ENCODE measurements at places on chromosomes 6 and 20. TPM values are rescaled to one million over a fixed set of nuclear protein-coding genes. Genes with fewer than 3 reads are reported as not detected.
A peak's percentile ranks its signal among the peaks of the same experiment; 100 is the strongest.

DNA sequence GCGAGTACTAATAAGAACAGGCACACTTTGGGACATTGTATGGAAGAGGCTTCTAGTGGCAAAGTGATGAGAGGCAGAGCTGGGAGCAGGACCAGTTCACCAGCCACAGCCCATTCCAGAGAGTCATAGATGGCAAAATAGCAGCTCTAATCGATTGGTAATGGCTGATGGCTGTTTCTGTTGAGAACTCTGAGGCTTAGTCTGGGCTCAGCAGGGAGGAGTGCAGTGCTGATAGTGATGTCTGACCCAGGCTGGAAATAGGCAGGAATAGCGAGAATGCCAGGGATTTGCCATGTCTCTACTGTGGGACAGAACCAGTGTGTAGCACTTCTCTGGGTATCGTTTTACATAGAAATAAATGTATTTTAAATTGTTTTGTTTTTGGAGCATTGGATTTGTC lies 620.0 kb upstream of the FLRT3 start:
- no peaks in the 10 kb centered on the region for H3K4me1 ChIP-seq
- H3K36me3 ChIP-seq, result no peaks in the 10 kb centered on the region
- no peak overlapping the region for H3K27ac ChIP-seq
- H3K27me3 ChIP-seq, result no peaks in the 10 kb centered on the region

GRCh38 chr6:168129292-168130167 lies 50.5 kb upstream of the FRMD1 start:
- no peaks in the 10 kb centered on the region for H3K4me1 ChIP-seq
- no peaks in the 10 kb centered on the region for H3K36me3 ChIP-seq
- H3K27me3 ChIP-seq, result no peaks in the 10 kb centered on the region
- no peak for DNase-seq

DNA sequence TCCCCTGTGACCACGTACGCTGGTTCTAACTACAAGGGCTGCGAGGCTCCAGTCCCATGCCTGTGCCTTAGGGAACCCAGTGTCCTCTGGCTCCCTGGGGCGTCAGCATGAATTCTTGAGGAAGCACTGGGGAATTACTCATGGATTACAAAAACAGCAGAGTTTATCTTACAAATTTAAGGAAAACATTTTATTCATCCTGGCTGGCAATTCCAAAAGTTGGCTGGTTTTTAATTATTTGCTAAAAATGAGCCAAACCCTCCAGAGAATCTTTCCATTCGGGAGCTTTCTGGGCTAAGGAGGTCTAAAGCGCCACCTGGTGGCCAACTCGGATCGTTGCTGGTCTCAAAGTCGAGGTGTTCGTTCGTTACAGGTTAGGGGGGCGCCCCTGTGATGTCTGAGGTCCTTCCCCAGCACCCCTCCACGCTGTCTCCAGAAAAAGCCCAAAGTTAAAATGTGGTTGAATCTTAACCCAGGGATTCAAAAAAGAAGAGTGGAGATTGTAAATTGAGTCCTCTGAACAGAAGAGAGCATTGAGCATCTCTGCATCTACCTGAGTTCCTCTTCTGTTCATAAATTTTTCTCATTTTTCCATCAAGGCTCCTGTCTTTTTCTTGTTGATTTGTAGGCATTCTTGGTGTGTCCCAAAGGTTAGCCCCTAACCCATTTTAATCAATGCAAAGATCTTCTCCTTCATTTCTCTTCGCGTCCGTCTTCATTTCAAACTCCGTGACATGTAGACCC lies 99.4 kb downstream of the BFSP1 start:
- H3K27ac ChIP-seq, result no peak overlapping the region
- no peaks in the 10 kb centered on the region for H3K36me3 ChIP-seq
- no peak overlapping the region for H3K4me3 ChIP-seq
- H3K27me3 ChIP-seq, result no peaks in the 10 kb centered on the region
- no peaks in the 10 kb centered on the region for H3K4me1 ChIP-seq
- DNase-seq, result peak; percentile 2

DNA sequence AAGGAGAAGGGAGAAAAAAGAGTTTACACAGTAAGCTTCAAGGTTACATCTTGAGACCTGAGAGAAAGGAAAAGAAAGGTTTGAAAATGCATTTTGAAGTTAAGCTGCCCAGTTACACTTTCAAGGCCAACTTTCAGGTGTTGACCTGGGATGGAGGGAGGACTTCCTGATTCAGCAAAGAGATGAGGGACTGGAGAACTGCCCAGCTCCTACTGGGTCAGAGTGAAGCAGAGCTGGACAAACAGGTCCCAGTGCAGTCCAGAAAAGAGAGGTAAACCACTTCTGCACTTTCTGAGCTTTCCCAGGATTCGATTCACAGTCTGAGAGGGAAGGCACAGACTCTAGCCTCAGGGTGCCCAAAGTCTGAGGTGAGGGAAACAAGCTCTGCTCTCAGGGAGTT lies 6.0 kb upstream of the TJAP1 start:
- no peaks in the 10 kb centered on the region for H3K36me3 ChIP-seq
- no peak overlapping the region for H3K27ac ChIP-seq
- H3K4me1 ChIP-seq, result no peaks in the 10 kb centered on the region
- no peak overlapping the region for H3K4me3 ChIP-seq
- no peak for DNase-seq
- H3K27me3 ChIP-seq, result no peaks in the 10 kb centered on the region

GRCh38 chr6:131628726-131629125 lies 684 bp upstream of the MED23 start:
- peaks cover 10% of the 10 kb centered on the region for H3K4me1 ChIP-seq
- H3K27ac ChIP-seq, result no peak overlapping the region
- no peak for DNase-seq
- peaks cover 21% of the 10 kb centered on the region for H3K36me3 ChIP-seq
- no peaks in the 10 kb centered on the region for H3K27me3 ChIP-seq
- peak overlapping the region; percentile 96 for H3K4me3 ChIP-seq

GRCh38 chr20:1803932-1804501 lies 91.2 kb upstream of the SIRPA start:
- DNase-seq, result no peak
- peak overlapping the region; percentile 95 for H3K27ac ChIP-seq
- peak overlapping the region; percentile 78 for H3K4me3 ChIP-seq
- peaks cover 5% of the 10 kb centered on the region for H3K36me3 ChIP-seq
- H3K27me3 ChIP-seq, result no peaks in the 10 kb centered on the region
- H3K4me1 ChIP-seq, result peaks cover 66% of the 10 kb centered on the region

DNA sequence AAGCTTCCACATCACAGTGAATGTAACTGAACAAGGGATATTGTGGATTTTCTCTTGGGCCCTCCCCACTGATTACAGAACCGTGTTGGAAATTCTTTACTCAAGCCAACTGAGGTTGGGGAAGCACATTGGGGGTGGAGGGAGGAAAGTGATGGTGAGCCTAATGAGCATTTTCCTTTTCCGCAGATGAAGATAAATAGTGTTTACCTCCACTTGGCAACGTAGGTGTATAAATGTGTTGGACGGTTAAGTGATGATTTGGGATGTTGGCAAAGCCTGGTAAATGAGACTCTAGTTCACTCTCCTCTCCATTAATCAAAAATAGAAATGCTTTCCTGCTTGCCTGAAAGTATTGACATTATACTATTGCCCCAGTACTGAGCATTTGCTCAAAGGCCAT lies 27.1 kb upstream of the NRN1 start:
- no peaks in the 10 kb centered on the region for H3K4me1 ChIP-seq
- no peak for DNase-seq
- peaks cover 2% of the 10 kb centered on the region for H3K27me3 ChIP-seq
- H3K4me3 ChIP-seq, result no peak overlapping the region
- no peaks in the 10 kb centered on the region for H3K36me3 ChIP-seq

GRCh38 chr6:15549371-15549770 lies 113.5 kb downstream of the DTNBP1 start:
- no peaks in the 10 kb centered on the region for H3K27me3 ChIP-seq
- H3K36me3 ChIP-seq, result no peaks in the 10 kb centered on the region
- DNase-seq, result no peak
- no peak overlapping the region for H3K4me3 ChIP-seq
- peaks cover 8% of the 10 kb centered on the region for H3K4me1 ChIP-seq

GRCh38 chr6:44734886-44735629 lies 347.6 kb downstream of the CDC5L start:
- H3K4me3 ChIP-seq, result no peak overlapping the region
- no peak for DNase-seq
- H3K36me3 ChIP-seq, result no peaks in the 10 kb centered on the region
- H3K27ac ChIP-seq, result no peak overlapping the region
- H3K4me1 ChIP-seq, result no peaks in the 10 kb centered on the region
- no peaks in the 10 kb centered on the region for H3K27me3 ChIP-seq

- no peak for DNase-seq
- H3K4me3 ChIP-seq, result no peak overlapping the region
- H3K27me3 ChIP-seq, result no peaks in the 10 kb centered on the region
- no peak overlapping the region for H3K27ac ChIP-seq
- peaks cover 28% of the 10 kb centered on the region for H3K36me3 ChIP-seq
These were observed 41.8 kb downstream of the SRC start for GRCh38 chr20:37387519-37388269.

DNA sequence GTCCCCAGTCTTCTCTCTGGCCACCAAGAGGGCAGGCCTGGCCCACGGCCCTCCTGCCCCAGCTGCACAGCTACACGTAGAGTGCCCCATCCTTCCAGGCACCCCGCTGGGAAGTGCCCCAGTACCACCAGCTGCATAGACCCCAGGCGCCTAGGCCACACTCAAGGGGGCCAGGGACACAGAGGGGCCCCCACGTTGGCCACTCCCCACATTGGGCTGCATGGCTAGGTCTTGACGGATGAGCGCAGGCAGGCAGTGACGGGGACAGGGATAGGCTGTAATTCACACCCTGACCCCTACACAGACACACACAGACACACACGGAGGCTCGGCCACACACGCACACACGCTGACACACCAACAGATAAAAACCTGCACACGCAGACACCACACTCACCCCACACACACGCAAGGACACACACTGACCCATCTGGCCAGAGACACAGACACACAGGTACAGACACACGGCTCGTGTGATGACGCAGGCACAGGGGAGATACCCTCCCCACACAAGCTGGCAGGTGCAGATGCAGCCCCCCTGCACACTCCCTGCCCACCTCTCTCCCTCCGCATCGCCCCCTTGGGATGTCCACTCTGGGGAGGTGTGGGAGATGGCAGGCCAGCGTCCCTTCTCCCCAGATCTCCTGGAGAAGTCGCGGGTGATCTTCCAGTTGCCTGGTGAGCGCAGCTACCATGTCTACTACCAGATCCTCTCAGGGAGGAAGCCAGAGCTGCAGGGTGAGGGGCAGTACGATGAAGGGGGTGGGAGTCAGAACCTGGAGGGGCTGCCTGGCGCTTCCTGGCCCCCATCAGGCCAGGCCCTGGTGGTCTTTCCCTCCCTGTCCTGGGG lies 30.0 kb downstream of the MYH7B start:
- no peaks in the 10 kb centered on the region for H3K36me3 ChIP-seq
- no peak overlapping the region for H3K4me3 ChIP-seq
- no peaks in the 10 kb centered on the region for H3K4me1 ChIP-seq
- no peaks in the 10 kb centered on the region for H3K27me3 ChIP-seq

GRCh38 chr20:51623255-51623654 lies 80.7 kb upstream of the NFATC2 start:
- no peaks in the 10 kb centered on the region for H3K27me3 ChIP-seq
- no peaks in the 10 kb centered on the region for H3K4me1 ChIP-seq
- DNase-seq, result no peak
- no peak overlapping the region for H3K4me3 ChIP-seq
- H3K27ac ChIP-seq, result no peak overlapping the region

- no peaks in the 10 kb centered on the region for H3K36me3 ChIP-seq
- no peak for DNase-seq
These were observed 22.3 kb downstream of the DNMT3B start for GRCh38 chr20:32784369-32785080.

- no peak overlapping the region for H3K4me3 ChIP-seq
- peak; percentile 29 for DNase-seq
- H3K4me1 ChIP-seq, result no peaks in the 10 kb centered on the region
These were observed 21.1 kb upstream of the TRIM26 start for GRCh38 chr6:30234356-30234755.

- no peak overlapping the region for H3K27ac ChIP-seq
- H3K4me3 ChIP-seq, result no peak overlapping the region
These were observed 36.8 kb downstream of the STK35 start for GRCh38 chr20:2138396-2138795.

DNA sequence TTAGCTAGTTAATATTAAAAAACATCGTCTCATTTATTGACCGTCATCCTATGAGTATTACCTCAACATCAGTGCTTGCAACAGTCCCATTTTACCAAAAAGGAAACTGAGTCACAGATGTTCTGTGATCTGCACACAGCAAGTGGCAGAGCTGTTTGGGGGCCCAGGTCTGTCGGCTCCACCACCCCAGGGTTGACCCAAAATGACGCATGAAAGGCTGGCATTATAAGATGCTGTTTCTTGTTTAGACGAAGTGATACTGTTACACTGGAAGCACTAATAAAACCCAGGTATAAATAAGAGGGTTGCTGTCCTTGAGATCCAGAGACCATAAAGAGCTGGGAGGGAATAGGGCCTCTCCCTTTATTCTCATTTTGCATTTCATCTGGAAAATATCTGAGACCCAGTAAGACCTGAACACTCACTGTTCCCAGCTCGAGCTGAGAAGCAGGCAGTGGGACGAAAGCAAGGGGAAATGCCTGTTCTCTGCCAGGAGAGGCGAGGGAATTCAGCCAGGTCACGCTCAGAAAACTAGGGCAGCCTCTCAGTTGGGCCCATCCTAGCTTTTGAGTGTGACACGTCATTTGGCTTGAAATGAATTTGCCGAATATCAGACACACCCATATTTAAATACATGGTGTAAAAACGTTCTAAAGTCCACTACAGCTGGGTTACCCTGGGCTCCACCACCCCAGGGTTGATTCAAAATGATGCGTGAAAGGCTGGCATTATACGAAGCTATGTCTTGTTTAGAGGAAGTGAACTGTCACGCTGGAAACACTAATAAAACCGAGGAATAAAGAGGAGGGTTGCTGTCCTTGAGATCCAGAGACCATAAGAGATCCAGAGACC lies 1.4 kb upstream of the MICAL1 start:
- H3K27me3 ChIP-seq, result no peaks in the 10 kb centered on the region
- no peak overlapping the region for H3K27ac ChIP-seq
- H3K4me1 ChIP-seq, result peaks cover 57% of the 10 kb centered on the region

DNA sequence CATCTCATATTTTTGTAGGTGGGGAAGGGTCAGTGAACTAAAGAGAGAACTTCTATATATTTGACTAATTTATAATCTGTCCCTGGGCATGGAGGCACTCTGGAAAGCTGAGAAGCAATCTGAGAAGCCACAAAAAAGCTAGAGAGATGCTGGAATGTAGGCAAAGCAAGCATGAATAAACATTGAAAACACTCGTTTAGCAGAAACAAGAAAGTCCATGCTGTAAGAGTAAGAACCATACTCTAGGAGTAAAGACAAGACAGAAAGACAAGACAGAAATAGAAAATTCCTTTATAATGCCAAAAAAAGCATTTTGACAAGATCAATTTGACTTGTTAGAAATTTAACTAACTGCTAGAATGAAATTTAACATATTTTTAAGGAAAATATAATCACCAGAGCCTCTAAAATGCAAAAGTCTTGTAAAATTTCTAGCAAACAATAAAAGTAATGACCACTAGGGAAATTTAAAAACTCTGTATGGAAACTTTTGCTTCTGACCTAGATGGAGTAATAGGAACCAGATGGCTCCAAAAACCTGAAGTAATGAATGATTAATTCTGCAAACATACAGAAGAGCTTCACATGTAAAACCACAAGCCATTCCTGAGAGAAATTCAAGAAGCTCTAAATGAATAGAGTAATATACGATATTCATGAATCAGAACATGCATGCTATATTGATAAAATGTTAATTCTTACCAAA lies 625.7 kb upstream of the PTCHD4 start:
- H3K4me3 ChIP-seq, result no peak overlapping the region
- no peak overlapping the region for H3K27ac ChIP-seq
- H3K36me3 ChIP-seq, result no peaks in the 10 kb centered on the region
- H3K4me1 ChIP-seq, result no peaks in the 10 kb centered on the region

The TAGAP gene
- 51.9 TPM for polyA plus RNA-seq

The PACSIN1 gene
- not detected for polyA plus RNA-seq

The AKIRIN2 gene
- polyA plus RNA-seq, result 118 TPM

The PROKR2 gene
- not detected for polyA plus RNA-seq

The RPS6KA2 gene
- 1.9 TPM for polyA plus RNA-seq

The THBS2 gene
- polyA plus RNA-seq, result not detected

The C6orf141 gene
- not detected for polyA plus RNA-seq

The ADGB gene
- polyA plus RNA-seq, result not detected

The VIP gene
- polyA plus RNA-seq, result not detected
